ENCODE measurements at places on chromosomes 1 and 21.

GRCh38 chr1:86352086-86352485 is 44.0 kb downstream of the ODF2L start:
- peak; percentile 40 for DNase-seq
- no peaks in the 10 kb centered on the region for H3K27me3 ChIP-seq
- no peak overlapping the region for H3K27ac ChIP-seq
- H3K4me1 ChIP-seq, result no peaks in the 10 kb centered on the region

DNA sequence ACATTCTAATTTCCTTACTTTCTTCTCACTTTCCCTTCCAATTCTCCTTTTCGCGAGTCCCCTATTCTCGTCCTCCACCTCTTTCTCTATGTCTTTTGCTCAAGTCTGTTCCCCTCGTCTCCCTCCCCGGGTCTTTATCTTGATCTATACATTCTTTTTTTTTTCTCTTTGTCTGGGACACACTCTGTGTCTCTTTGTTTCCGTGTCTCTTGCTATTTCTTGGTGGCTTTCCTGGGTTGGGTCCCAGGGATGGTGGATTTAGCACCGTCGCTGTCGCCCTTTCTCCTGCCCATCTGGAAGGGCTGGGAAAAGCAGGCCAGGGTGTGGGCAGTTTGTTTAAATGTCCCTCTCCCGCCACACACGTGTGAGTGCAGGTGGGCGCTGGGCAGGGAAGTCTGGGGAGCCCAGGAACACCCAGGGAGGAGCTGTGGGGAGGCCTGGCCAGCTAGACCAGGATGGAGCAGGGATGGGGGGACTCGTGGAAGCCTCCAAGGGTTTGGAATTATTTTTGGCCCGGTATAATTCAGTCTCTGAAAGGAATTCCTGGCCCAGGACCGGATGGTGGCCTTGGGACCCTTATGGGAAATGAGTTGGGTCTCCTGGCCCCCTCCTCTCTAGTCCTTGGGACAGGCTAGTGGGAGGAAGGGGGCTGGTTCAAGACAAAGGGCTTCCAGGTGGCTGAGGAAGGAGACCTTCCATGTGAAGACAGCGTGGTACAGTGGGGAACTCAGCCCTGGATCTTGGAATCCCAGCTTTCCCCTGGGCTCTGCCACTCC is 9.5 kb upstream of the ID3 start:
- H3K27me3 ChIP-seq, result no peaks in the 10 kb centered on the region
- no peak for DNase-seq
- peak overlapping the region; percentile 35 for H3K4me3 ChIP-seq
- H3K36me3 ChIP-seq, result no peaks in the 10 kb centered on the region
- peak overlapping the region; percentile 99 for H3K27ac ChIP-seq

- H3K36me3 ChIP-seq, result no peaks in the 10 kb centered on the region
- peaks cover 56% of the 10 kb centered on the region for H3K4me1 ChIP-seq
- H3K4me3 ChIP-seq, result no peak overlapping the region
- no peak for DNase-seq
- no peak overlapping the region for H3K27ac ChIP-seq
These were observed 8.8 kb downstream of the PGLYRP4 start for GRCh38 chr1:153339802-153340201.

DNA sequence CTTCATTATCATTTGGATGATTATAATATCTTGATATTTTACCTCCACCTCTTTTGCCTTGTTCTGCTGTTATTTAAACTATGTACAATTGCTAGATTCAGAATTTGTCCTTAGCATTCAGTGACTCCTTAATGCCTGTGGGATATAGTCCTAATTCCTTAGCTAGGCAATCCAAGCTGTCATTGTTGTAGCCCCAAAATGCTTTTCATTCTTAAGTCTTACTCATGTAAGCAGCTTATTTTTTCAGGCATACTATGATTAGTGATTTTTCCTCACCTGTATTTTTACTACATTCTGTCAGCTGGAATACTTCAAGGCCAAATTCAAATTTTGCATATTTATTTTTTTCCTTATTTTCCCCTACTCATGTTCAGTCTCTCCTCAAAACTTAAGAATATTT is 13.4 kb downstream of the PKN2 start:
- no peaks in the 10 kb centered on the region for H3K36me3 ChIP-seq
- DNase-seq, result peak; percentile 5
- no peak overlapping the region for H3K4me3 ChIP-seq
- H3K27ac ChIP-seq, result peak overlapping the region; percentile 73
- peaks cover 21% of the 10 kb centered on the region for H3K4me1 ChIP-seq

DNA sequence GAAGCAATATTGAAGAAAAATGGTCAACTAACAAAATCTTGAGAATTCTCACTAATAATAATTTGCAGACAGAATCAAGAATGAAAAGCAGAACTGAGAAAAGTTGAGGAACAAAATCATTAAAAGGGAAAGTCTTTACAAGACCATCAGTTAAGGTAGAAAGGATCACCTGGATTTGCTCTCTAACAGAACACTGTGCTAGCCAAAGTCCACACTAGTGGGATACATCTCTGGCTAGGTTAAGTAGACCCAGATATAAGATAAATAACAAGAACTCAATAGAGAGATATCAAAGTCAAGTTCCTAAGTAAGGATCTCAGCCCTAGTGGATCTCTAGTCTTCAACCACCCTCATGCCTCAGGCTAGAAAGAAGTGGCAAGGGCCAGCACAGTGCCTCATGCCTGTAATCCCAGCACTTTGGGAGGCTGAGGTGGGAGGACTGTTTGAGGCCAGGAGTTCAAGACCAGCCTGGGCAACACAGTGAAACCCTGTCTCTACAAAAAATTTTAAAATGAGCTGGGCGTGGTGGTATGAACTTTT is 19.6 kb downstream of the IPP start:
- H3K4me1 ChIP-seq, result no peaks in the 10 kb centered on the region
- no peaks in the 10 kb centered on the region for H3K27me3 ChIP-seq
- no peak overlapping the region for H3K4me3 ChIP-seq
- no peaks in the 10 kb centered on the region for H3K36me3 ChIP-seq
- DNase-seq, result no peak

GRCh38 chr1:91428182-91428798 is 23.7 kb upstream of the HFM1 start:
- no peak overlapping the region for H3K4me3 ChIP-seq
- peak; percentile 4 for DNase-seq
- no peaks in the 10 kb centered on the region for H3K27me3 ChIP-seq
- no peak overlapping the region for H3K27ac ChIP-seq

DNA sequence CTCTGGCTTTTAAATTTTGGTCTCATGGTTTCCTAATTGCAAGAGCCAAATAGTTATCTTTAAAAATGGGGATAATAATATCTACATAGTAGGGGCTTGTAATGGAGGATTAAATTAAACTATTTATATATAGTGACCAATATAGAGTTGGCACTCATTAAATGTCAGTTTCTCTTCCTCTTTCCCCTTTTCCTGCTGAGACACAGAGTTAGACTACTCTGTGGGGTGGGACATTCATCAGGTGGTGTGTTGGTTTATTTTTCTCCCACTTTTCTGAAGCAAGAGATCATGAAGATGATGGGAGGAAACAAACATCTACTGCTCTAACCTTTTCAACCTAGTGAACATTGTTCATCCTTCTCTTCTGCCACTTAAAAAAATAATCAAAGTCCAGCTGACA is 17.3 kb upstream of the RAP1A start:
- H3K36me3 ChIP-seq, result no peaks in the 10 kb centered on the region
- H3K4me1 ChIP-seq, result peaks cover 35% of the 10 kb centered on the region
- no peak overlapping the region for H3K27ac ChIP-seq
- no peak for DNase-seq
- no peak overlapping the region for H3K4me3 ChIP-seq

DNA sequence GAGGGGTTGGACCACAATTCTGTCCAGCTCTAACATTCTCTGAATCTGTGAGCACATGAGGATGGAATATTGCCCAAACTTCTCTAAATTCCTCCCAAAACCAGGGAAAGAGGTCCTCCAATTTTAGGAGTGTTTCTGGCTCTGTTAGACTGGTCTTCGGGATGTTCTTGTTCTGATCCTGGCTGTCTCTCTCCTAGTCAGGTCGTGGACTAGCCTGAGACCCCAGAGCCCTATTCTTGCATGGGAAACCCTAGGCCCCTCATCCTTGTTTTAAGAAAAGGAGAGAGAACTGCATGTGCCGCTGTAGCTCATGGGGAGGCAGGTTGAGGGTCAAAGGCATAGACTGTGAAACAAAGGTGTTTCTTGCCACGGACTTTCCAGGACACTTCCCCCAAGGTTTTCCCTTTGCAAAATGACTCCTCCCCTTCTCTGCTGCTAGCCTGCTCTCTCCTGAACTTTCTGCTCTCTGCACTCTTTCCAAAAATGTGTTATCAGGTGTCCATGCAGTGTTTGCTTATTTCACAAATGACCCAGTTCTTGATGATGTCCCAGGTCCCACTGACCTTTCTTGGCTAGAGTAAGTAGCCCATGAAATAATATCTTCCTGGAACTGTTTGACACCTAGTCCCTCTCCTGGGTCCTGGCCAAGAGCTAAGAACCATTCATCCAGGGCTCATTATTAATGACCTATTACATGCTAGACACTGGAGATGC is 29.3 kb upstream of the RD3 start:
- H3K4me3 ChIP-seq, result no peak overlapping the region
- H3K4me1 ChIP-seq, result no peaks in the 10 kb centered on the region
- H3K36me3 ChIP-seq, result no peaks in the 10 kb centered on the region
- H3K27me3 ChIP-seq, result peaks cover 3% of the 10 kb centered on the region

GRCh38 chr1:201504179-201504631 is 2.7 kb downstream of the CSRP1 start:
- H3K4me3 ChIP-seq, result no peak overlapping the region
- H3K4me1 ChIP-seq, result peaks cover 49% of the 10 kb centered on the region
- DNase-seq, result no peak

DNA sequence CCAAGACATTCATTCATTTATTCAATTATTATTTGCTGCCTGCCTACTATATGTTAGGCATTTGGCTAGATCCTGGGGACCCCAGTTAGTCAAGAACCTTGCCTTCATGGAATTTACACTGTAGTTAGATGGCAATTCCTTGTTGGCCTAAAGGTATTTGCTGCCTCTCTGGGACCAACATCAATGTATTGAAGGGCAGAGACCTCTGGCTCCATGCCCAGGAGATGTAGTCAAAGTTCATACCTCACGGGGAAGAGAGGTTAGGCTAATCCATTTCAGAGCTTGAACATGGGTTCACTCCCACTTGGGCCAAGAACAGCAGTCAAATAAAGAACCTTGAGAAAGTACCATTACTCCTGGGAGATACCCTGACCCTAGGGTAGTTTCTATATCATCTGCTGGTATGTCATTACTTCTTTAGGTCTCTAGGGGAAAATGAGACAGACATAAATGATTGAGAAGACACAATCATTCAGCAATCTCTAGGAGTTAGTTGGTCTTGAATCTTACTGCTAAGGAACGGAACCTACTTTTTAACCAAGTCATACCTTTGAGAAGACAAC is 32.0 kb downstream of the SORT1 start:
- H3K4me1 ChIP-seq, result peaks cover 2% of the 10 kb centered on the region
- no peak overlapping the region for H3K4me3 ChIP-seq
- H3K27ac ChIP-seq, result no peak overlapping the region
- H3K36me3 ChIP-seq, result peaks cover 6% of the 10 kb centered on the region
- DNase-seq, result no peak

- no peak for DNase-seq
- no peak overlapping the region for H3K4me3 ChIP-seq
- no peak overlapping the region for H3K27ac ChIP-seq
- H3K4me1 ChIP-seq, result peaks cover 2% of the 10 kb centered on the region
These were observed 27.4 kb downstream of the URB2 start for GRCh38 chr1:229653420-229653819.

DNA sequence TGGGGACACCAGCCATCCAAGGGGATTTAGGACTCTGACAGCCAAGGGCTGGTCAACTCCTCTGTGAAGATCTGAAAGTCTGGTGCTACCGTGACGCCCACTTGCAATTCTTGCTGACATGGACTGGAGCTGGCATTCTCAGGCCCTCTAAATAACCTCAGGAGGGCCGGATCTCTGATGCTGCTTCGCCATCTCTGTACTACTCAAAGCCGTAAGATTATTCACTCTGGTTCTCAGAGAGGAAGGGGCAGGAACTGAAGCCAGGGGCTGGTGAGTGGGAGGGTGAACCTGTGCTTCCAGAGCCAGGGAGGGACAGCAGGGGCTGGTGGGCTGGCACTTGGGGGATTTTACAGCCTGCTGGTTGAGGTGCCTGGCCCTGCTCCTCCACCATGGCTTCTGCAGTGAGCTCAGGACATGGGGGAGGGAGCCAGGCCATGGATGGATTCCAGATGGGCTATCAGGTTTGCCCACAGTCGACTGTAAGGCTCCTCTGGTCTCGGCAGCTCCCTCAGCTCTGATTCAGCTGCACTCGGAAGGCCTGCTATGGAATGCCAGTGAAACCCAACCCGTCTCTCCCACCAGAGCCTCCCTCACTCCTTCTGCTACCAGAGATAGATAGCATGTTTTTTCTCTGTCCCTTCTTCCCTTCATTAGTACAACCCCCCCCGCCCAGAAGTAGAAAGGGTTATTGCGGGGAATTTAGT is 84.5 kb downstream of the PLXNA2 start:
- DNase-seq, result peak; percentile 75
- H3K4me3 ChIP-seq, result no peak overlapping the region
- peaks cover 3% of the 10 kb centered on the region for H3K27me3 ChIP-seq
- peak overlapping the region; percentile 31 for H3K27ac ChIP-seq
- peaks cover 57% of the 10 kb centered on the region for H3K4me1 ChIP-seq
- H3K36me3 ChIP-seq, result no peaks in the 10 kb centered on the region

- H3K27ac ChIP-seq, result no peak overlapping the region
- no peaks in the 10 kb centered on the region for H3K36me3 ChIP-seq
- no peaks in the 10 kb centered on the region for H3K27me3 ChIP-seq
These were observed 106.4 kb upstream of the PPP2R5A start for GRCh38 chr1:212178851-212179250.

DNA sequence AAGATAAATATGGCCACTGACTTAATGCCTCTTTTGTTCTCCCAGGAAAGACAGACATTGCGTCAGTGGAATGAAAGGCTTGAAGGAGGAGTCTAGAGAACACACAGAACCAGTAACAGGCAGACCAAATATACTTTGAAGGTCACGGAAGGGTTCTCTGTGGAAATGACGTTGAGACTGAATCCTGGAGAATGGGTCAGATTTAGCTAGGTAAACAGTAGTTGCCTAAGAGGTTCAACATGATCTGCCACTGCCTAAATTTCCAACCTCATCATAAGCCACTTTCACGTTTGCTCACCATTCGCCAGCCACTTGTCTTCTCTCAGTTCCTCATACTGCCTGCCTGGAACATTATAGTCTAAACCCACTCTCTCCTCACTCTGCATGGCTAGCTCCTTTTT is 20.5 kb downstream of the PLA2G4A start:
- no peaks in the 10 kb centered on the region for H3K27me3 ChIP-seq
- H3K4me3 ChIP-seq, result no peak overlapping the region
- no peak for DNase-seq
- no peak overlapping the region for H3K27ac ChIP-seq
- no peaks in the 10 kb centered on the region for H3K4me1 ChIP-seq

Measured in cardiac muscle cell (in vitro differentiated cells and primary cell).